ENCODE measurements at places on chromosomes 11 and 22. TPM values are rescaled to one million over a fixed set of nuclear protein-coding genes. Genes with fewer than 3 reads are reported as not detected.

GRCh38 chr11:30786256-30787110 is 200.3 kb upstream of the MPPED2 start:
- DNase-seq: no peak

The RIMBP3C gene
- total RNA-seq: 0.22 TPM

GRCh38 chr11:102610200-102610599 is 14.9 kb downstream of the MMP20 start:
- no peak for DNase-seq

DNA sequence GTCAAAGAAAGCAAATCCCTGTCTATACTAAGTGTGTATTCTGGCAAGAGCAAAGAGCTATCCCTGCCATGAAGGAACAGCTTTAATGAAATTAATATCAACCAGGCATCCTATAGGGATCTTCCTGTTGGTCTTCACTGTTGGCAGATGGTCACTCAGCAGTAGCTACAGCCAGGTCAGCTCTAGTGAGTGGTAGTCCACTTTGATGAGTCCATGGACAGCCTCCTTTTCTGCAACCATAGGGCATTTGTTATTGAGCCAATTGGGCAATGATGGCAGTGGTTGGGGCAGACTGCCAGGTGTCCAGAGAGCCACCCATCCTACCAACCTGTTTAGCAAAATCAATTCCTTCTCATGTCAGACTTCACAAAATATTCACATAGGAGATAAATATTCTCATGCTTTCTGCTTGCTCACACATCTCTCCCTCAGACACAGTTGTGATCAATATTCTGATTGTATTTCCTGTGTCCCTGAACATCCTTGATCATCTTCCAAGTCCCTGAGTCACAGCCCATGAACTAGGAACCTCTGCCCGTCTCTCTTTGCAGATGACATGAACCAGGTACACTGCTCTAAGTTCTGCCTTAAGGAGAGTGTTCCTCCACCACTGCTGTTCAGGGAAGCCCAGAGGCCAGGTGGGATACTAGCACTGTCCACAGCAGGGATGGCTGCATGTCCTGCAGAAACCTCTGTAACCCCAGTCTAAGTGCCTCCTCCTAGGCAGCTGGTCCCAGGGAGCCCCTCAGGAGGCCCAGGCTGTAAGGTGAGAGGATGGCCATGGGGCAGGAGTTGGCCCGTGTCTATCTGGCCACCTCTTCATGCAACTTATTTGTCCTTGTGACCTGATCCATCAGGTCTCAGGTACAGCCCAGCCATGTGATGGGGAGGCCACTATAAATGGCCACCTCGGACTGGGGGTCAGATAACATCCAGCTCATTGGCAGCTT is 74.2 kb upstream of the IGLL5 start:
- no peak for DNase-seq

DNA sequence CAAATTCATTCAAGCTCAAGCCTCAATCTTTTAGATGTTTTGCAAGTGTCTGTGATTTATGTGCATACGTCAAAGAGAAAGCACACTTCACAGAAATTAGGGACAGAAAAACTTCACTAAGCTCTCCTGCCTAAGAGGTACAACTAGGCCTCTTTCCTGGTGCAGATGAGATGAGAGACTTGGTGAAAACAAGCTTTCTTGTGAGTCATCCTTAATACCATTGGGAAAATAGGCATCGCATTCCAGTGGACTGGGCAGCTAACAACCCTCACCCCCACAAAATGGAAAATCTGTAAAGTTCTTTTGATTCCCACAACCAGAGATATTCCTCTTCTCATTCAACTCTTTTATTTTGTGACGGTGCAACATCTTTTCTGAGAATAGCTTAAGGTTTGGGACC is 1110.4 kb upstream of the CCDC90B start:
- DNase-seq: no peak

The DEFB131B gene
- not detected for total RNA-seq

DNA sequence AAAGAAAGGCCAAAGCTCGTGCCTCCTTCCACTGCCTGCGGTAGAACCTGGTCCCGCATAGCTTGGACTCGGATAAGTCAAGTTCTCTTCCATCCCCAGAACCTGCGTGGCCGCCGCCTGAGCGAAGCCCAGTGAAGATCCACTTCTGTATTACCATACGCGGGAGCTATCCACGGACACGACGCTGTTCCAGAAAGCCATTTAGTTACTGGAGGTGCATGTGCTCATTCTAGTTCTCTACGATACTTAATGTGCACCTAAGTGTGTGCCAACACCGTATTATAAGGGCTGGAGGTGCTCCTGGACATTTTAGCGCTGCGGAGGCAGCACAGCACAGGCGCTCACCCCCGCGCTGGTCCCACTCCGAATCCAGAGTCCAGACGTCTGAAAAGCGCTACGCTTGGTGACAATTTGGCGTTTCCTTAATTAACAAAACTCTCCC is 1.4 kb downstream of the WT1 start:
- DNase-seq: no peak

GRCh38 chr11:1739576-1739975 is 10.8 kb downstream of the IFITM10 start:
- DNase-seq: no peak

DNA sequence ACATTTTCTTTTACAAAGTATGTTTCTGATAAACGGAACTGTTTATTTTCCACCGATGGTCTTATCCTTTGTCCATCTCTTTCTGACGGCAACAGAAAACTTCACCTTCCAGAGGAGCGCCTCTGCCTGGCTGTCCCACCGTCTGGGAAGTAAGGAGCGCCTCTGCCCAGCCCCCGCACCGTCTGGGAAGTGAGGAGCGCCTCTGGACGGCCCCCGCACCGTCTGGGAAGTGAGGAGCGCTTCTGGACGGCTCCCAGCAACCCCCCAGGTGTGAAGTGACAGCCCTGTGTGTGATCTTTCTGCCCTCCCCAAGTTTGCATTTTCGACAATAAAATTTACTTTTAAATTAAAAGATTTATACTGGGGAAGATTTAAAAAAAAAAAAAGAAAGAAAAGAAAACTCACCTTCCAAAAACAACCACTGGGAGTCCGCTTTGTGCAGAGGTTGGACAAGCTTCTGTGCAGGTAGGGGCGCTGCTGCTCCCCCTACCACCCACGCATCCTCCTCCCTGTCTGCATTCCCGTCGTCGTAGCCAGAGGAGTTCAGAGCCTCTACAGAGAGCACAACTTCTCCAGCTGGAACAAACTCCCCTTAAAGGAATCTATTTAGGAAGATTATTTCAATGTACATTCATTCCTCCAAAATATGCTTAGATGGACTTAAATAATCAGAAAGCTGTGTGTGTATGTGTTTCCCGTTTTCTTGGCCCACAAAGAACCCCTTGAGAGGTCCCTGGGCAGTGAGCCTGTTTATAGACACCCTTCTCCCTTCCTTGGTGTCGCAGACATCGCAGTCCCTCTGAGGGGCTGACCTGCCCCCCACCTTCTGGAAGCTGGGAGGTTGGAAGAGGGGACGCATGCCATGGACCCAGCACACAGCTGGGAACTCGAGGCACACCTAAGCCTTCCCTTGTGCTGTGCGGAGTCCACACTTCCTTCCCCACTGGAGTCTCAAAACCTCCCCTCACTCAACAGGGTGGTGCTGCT is 849 bp upstream of the APOBEC3B start:
- peak; percentile 83 for DNase-seq

- DNase-seq: no peak
These were observed 13.5 kb upstream of the B3GNT6 start for GRCh38 chr11:77020734-77021133.

DNA sequence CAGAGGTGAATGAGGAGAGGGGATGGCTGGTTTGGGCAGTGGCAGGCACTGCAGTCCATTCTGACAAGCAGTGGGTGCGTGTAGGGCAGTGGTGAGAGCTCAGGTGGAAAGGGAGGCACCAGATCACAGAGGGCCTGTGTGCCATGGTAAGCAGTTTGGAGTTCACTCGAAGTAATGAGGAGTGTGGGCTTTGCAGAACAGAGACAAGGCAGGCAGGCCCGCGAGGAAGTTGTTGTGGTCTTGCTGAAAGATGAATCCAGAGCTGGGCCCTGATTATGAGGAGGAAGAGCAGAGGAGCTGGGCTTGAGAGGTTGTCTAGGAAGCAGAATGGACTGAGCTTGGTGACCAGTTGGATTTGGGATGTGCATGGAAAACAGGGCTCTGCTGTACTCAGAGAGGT is 1.6 kb upstream of the DNAJB13 start:
- DNase-seq: peak; percentile 30

- DNase-seq: no peak
These were observed 49.4 kb downstream of the SMIM38 start for GRCh38 chr11:69204941-69205742.

The KIRREL3 gene
- 0.19 TPM for total RNA-seq

The IRAG1 gene
- total RNA-seq: 38.1 TPM

GRCh38 chr22:48941903-48942575 is 885.6 kb downstream of the BRD1 start:
- DNase-seq: no peak

GRCh38 chr22:49779211-49779610 is 48.5 kb downstream of the BRD1 start:
- no peak for DNase-seq

- DNase-seq: no peak
These were observed 630.4 kb downstream of the OPCML start for GRCh38 chr11:132901638-132902471.

DNA sequence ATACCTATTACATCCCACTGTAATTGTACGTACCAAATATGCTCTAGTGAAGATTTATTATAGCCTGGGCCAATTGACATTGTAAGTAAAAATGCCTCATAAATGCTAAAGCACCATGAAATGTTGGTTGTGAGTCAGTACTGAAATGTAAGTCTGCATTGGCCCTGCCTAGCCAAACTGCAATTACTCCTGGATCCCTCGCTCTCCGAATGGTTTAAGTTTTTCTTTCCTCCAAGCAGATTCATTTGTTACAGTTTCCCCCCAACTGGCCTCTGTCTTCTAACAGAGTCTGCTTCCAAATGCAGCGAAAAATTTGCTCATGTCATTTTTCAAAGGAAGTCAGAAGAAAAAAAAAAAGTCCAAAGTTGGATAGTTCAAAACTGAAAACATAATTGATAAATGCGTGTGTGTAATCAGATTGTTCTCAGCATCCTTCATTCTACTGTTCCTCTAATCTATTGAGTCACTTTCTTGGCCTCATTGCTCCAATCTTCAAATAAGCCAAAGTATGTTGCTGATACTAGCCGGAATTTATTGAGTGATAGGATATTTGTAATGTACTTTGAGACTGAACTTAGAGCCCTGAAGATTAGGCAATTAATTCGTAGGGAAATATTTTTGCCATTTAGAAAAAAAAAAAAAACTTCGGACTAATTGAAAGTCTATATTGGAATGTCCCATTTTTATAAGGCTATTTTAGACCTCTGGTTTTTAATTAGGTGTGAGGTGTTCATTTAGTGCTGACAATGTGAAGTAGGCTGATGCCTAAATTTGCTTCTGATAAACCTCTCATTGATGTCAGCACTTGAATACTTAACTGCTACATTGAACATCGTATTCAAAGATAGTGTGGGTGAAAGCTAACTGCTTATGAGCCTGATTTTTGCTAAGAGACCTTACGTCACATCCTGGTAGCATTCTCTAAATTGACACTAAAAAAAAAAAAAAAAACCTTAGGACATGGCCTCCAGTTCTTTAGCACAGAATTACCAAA is 93.4 kb downstream of the WT1 start:
- DNase-seq: no peak

The PDGFD gene
- total RNA-seq: 12.2 TPM

The RFPL3 gene
- not detected for total RNA-seq

GRCh38 chr11:109512249-109512648 is 90.3 kb downstream of the C11orf87 start:
- no peak for DNase-seq

GRCh38 chr11:12725863-12726682 is 51.9 kb downstream of the TEAD1 start:
- no peak for DNase-seq

DNA sequence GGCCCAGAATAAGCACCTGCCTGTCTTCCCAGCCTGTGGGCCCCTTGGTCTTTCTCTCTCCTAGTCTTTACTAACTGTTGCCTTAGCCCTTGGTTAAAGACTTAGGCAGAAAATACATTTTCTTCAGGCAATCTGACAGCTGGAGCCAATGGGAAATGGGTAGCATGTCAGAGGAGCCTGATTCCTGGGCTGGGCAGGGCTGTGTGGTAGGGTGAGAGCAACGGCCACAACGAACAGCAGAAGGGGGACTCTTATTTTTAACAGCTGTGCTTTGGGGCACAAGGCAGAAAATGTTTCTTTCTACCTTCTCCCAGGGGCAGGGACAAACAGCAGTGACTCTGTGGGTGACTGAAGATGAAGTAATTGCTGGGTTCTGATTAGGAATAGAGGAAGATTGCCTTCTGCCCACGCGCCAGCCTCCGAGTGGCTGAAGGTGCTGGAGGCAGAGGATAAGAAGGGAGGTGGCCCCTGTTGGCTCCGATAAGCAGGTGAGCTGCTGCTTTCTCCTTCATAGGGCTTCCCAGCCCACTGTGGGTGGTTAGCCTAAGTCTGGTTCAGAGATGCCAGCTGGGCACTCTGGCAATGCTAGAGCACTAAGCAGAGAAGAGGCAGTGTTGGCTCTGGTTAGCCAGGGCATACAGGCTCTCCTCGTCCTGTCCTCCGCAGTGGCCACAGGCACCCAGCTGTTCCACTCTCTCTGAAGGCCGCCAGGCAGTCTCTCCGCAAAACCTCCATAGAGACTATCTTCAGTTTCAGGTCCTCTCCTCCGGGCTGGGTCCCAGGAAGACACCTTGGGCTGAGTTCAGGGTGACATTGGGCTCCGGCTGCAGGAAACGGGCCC is 1.5 kb downstream of the YPEL4 start:
- DNase-seq: peak; percentile 37

The GVQW3 gene
- 3.4 TPM for total RNA-seq

- peak; percentile 11 for DNase-seq
These were observed 76.5 kb upstream of the SNX19 start for GRCh38 chr11:130992788-130993187.

- DNase-seq: no peak
These were observed 166.6 kb downstream of the BRD1 start for GRCh38 chr22:49660794-49661781.

GRCh38 chr11:61999141-61999975 is 31.9 kb upstream of the FTH1 start:
- no peak for DNase-seq

DNA sequence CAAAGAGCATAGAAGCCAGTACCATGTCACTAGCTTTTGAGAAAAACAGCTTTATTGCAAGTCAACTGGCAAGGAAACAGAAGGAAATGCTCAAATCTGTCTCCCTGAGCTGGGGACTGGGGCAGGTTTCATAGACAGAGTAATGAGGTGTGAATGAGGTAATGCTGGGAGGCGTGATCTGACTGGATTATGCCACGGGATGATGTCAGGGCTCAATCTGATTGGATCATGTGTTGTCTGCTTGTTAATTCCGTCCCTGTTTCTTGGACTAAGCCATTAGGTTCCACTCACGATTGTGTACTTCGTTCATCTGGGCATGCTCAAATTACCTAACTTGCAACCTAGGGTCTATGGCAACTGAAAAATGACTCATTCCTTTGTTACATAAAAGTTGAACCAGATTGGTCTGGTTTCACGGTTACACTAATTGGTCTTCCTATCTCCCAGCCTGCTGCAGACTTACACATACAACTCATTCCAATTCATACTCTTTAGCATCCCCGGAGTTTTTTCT is 20.2 kb upstream of the OR10A5 start:
- DNase-seq: no peak

The TMPRSS5 gene
- 0.60 TPM for total RNA-seq

The DDI1 gene
- not detected for total RNA-seq

The B3GAT3 gene
- total RNA-seq: 50.6 TPM

The PRG3 gene
- not detected for total RNA-seq

The RAG1 gene
- 1.9 TPM for total RNA-seq

The FAM111A gene
- 42.2 TPM for total RNA-seq

Measured in kidney (tissue), 22 donors.